Stimulated activated CD8-positive, alpha-beta memory T cell treated with anti-CD3 and anti-CD28 coated beads, Interleukin-7, amount 100 ng/mL, for 24 hours (primary cell): ENCODE measurements at places on chromosomes 12 and 14.
A peak's percentile ranks its signal among the peaks of the same experiment; 100 is the strongest.

GRCh38 chr14:90381999-90382451 lies 14.8 kb upstream of the CALM1 start:
- no peak for DNase-seq

DNA sequence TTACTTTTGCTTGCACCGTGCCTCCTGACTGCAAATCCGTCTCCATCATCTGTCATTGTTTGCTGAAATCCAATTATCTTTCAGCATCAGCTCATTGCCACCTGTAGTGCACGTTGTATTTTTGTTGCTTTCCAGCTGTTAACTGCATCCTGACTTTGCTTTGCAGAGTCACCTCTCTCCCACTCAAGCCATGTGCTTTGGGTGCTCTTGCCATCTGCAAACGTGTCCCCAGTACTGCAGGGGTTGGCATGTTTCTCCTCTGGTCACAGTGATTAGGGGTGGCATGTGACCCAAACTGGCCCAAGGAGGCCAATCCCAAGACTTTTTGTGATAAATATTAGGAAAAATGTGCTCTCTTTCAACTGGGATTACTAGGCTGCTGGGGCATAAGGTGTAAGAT lies 10.5 kb upstream of the TMED2 start:
- DNase-seq, result no peak

DNA sequence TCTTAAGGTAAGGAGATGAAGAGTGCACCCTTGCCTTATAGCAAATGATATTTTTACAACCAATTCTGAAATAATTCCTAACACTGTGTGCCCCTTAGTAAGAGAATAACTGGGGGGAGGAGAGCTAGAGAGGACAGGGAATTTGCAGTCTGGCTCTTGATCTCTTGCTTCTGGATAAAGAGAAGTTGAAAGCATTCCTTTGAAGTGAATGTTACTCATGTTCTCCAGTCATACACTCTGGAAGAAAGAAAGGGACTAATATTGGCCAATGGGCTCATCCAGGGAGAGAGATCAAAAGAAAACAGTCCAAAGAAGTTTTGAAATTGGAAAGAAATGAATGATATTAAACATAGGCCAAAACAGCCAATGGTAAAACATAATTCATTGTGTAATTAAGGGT lies 25.3 kb downstream of the C12orf75 start:
- DNase-seq, result no peak

GRCh38 chr12:93002293-93003054 lies 73.4 kb upstream of the EEA1 start:
- DNase-seq, result no peak

DNA sequence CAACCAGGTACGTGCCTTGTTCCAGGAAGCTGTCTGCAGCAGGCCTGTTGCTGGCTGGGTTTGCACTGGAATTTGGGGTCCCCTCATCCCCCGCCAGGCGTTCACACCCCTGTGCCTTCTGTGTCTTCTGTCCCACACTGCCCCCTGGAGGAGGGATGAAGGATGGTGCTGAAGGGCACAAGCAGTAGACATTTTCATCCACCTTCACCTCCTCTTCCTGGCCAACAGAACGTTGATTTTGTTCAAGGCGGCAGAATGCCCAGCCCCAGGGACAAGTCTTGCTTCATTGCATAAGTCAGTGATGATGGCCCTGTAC lies 122.1 kb downstream of the CALM1 start:
- DNase-seq, result peak; percentile 12

- DNase-seq, result no peak
These were observed 212.2 kb downstream of the DUSP6 start for GRCh38 chr12:89140141-89140540.

- no peak for DNase-seq
These were observed 107.5 kb downstream of the SPTSSA start for GRCh38 chr14:34354556-34354955.

- no peak for DNase-seq
These were observed 27.8 kb upstream of the BMAL2 start for GRCh38 chr12:27304856-27305255.

GRCh38 chr14:23076785-23077408 lies 18.0 kb downstream of the ACIN1 start:
- DNase-seq, result no peak

DNA sequence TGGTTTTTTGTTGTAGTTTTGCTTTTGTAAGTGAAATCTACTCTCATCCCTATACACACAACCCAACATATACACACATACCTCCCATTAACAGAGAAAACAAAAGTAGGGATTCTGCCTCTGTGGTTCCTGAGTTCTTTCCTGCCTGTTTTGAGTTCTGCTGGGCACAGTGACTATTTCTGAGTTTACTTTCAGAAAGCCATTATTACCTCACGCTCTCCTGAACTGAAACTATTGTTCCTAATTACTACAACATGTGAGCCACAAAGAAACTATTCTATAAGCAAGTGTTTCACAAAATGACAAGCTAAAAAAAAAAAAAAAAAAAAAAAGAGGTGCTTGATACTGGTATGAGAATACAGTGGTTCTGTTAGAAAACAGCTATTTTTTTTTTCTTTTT lies 110.9 kb downstream of the ALG10B start:
- DNase-seq, result no peak

- DNase-seq, result peak; percentile 35
These were observed 8.8 kb upstream of the GNPTAB start for GRCh38 chr12:101839324-101840283.

DNA sequence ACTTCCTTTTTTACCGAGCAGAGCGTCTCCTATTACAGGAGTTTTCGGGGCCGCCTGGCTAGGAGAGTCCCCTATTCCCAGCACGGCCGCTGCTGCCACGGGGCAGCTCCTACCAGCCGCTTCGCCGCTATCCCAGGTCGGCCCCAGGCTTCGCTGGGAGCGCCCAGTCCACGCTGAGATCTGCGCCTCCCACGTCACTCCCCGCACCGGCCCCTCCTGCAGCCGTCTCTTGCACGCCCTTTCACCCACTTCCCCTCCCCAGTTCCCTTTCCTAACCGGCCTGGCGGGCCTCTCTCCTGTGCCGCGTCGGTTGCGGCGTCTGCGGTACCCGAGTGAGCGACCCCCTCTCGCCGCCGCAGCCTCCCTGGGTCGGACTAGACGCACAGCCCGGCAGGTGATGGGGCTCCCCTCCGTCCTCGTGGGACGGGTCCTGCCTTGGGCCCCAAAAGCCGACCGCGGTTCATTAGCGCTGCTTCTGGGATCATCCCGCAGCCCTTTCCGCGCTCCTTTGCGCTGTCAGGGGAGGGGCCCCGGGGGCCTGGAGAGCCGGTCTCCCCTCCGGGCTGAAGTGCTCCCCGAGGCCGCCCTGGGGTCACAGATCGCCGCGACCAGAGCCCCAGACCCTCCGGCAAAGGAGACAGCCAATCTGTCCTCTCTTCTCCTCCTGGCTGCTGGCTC lies 1318.4 kb downstream of the TMEM121 start:
- DNase-seq, result peak; percentile 25

DNA sequence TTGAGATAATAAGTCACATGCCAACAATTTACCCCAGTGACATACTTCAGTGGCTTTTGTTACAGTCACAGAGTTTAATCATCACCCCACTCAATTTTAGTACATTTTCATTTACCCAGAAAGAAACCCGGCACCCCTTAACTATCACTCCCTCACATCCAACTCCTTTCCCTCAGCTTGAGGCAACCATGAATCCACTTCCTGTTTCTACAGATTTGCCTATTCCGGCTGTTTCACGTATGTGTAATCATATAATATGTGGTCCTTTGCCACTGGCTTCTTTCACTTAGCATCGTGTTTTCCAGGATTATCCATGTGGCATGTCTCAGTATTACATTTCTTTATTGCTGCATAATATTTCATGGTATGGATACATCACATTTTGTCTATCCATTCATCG lies 147.5 kb downstream of the CFAP54 start:
- no peak for DNase-seq

GRCh38 chr14:91263329-91263728 lies 18.8 kb upstream of the GPR68 start:
- DNase-seq, result no peak

DNA sequence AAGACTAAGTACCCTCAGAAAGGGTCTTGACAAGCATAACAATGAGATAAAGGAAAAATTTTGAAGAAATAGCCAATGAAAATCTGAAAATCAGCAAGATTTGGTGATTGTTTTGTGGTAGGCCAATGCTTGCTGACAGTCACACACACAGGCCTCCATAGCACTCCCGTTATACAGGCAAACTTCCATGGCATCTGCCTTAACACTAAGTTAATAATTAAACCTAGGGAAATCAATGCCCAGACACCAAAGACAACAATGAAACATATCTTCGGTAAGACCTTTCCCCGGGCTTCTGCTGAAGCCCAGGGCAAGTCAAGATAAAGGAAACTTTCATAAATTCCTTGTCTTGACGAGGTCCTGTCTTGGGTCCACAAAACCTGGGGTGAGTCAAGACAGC lies 18.6 kb upstream of the RERGL start:
- DNase-seq, result no peak

- no peak for DNase-seq
These were observed 149.3 kb upstream of the FKBP4 start for GRCh38 chr12:2645460-2645859.
